SW 1271 (cell line): ENCODE measurements at places on chromosomes 12 and 14.

GRCh38 chr14:50619569-50620141 is 48.5 kb downstream of the SAV1 start:
- no peak for DNase-seq

DNA sequence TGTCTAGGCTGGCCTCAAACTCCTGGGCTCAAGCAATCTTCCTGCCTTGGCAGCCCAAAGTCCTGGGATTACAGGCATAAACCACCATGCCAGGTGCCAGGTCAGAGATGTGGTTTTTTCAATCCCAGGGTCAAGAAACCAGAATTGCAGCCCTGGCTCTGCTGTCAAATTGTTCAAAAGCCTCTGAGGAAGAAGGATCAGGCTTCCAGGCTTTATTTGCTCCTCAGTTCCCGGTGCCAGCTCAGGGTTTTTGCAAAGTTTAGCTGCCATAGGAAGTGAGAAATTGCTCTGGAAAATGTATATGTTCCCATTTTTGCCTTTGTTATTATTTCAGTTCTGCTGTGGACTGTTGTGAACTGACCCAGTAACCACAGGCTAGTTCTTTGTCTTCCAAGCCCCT is 28.7 kb downstream of the WNT5B start:
- DNase-seq: no peak

GRCh38 chr12:126937431-126937830 is 1329.5 kb upstream of the TMEM132C start:
- no peak for DNase-seq

DNA sequence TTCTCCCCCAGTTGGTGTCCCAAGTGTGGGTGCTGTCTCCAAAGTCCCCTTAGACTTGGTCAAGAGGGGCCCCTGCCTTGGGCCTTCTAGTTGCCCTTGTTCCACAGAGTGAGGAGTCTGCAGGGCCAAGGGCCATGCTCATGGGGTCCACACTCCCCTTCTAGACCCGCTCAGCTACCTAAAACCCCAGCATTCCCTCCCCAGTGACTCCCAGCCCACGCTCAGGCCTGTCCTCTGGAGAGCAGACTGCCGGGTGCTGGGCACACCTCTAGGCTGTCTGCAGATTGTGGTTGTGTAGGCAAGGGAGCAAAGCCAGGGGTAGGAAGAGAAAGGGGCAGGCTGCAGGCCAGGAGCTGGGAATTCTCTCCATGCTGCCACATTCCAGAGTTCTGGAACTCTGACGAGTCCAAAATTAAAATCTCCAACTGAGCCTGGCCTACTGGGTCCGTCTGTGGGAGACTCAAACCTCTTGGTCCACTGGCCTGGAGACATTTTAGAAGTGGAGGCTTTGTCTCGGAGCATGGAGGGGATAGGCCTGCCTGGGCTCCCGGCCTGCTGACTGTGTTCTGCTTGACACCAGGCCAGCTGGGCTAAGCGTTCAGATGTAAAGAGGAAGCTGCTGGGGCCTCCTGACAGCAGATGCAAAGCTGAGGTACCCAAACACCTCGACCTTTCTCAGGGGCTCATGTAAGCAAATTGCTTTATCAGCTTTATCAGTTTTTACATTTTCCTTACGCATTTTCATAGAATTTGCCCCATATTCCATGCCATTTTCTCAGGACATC is 13.7 kb upstream of the KRT5 start:
- DNase-seq: no peak

GRCh38 chr14:61034416-61035120 is 53.5 kb downstream of the SLC38A6 start:
- no peak for DNase-seq

- no peak for DNase-seq
These were observed 22.3 kb upstream of the STK38L start for GRCh38 chr12:27221625-27222387.

DNA sequence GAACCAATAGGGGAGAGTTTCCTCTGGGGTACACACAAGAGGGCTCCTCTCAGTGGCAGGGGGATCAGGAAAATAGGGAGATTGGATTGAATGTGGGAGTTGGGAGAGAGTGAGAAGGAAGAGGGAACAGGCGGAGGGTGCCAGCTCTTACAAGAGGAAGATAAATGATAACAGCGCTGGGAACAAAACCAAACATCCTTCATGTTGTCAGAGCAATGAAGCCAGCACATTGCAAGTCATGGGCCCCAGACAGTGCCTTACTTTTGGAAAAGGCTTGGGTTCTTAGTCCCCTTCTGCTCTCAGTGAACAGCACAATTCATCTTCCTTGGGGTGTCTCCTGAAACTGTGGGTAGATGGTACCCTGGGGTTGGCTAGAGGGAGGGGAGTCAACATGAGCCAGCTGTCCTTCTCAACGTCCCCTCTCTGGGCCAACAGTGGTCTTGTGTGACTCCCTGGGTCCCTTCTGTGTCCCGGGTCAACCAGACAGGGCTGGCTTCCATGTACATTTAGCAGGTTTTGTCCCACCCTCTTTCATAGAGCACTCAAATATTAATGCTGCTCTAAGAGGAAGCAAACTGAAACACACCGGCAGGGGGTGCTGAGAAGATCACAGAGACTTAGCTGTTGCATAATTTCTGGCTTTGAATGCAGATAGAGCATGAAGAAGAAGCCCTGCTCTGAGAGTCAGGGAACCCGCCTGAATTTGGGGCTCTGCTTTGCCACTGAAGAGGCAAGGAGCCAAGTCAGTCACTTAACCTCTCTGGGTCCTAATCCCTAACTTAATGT is 138.5 kb downstream of the ESRRB start:
- no peak for DNase-seq

DNA sequence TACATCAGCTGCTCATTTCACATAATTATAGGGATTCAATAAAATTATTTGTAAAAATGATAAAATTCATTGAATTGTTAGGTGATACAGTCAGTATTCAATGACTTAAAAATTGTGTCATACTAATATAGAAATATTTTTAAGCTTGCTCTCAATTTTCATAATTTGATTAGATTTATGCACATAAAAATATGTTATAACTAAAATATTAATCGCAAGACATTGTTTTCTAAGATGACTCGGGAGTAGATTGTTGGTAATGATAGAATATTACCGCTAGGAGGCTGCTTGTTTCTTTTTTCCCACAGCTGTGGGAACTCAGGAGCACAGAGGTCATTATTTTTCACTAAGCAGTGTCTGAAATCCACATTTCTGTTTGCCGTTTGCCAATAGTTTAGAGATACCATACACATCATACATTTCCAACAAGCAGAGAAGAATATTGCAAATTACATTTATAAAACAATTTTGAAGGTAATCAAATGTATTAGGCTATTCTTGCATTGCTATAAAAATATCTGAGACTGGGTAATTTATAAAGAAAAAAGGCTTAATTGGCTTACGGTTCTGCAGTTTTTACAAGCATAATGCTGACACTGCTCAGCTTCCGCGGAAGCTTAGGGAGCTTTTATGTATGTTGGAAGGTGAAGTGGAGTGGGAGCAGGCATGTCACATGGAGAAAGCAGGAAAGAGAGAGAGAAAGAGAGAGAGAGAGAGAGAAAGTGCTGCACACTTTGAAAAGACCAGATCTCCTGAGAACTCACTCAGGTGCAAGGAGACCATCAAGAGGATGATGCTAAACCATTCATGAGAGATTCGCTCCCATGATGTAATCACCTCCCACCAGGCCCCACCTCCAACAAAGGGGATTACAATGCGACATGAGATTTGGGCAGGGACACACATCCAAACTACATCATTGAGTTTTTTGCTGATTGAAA is 9.2 kb downstream of the CD69 start:
- no peak for DNase-seq

- no peak for DNase-seq
These were observed 151.7 kb upstream of the RTL1 start for GRCh38 chr14:101055106-101055662.

DNA sequence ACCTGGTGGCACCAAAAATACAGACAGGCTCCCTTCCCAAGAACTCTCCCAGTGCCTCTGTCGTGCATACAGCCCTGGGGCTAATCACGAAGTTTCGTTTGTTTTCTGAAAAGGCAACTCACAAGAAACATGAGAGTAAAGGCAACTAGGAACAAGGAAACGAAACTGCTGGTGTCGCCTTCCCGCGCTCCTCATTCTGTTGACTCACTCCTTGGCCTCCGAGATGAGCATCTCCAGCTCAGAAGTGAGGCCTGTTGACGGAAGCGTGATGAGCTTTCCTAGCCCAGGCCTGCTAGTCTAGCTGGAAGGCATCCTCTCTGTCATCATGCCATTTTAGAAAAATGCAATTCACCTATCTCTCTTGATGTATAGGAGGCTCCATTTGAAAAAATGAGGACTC is 50.5 kb downstream of the TTC9 start:
- DNase-seq: no peak

DNA sequence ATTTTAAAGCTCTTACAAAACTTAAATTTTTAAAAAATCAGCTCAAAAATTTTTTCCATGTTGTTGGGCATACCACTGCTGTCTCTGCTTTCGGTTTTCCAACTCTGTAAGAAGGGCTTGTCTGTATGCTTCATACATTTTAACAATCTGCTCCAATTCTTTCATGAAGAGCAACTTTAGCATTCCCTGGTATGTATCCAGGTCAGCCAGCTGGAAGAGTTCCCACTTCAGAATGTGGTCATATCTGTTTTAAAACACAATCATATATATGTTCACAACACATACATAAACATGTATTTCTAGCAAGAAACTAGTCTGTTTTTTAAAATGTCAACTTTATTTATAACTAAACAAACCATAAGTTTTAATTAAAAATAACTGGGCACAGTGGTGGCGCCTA is 33.0 kb downstream of the SAV1 start:
- no peak for DNase-seq

DNA sequence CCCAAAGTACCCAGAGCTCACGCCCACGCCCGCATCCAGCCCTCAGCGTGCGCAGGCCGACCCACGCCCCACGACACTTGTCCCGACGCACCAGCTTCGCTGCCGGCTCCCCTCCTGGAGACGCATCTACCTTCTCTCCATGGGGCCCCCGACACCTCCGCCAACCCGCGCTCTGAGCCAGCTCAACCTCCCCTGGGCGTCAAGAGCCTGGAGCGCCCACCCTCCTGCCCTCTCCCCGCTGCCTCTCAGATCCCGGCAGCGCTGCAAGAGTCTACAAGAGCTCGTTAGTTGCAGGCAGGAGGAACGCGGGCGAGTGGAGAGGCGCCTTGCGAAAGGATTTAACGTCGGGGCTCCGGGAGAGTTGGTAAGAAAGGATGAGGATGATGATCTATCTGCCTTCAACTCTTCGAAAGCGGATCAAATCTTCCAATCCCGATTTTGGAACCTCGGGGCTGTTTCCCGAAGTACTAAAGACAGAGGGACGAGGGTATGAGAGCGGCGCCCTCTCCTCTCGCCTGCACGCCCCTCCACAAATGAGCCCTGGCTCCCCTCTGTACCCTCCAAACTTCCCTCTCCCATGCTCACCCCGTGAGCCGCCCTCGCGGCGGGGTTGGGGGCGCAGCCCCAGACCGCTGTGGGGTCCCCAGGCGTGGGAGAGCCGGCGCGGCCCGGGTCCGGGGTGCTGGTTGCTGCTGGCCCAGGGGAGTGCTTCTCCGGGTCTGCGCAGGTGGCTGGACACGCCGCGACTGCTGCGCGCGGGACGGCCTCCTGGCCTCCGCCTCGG is 979 bp downstream of the LTBP2 start:
- no peak for DNase-seq

DNA sequence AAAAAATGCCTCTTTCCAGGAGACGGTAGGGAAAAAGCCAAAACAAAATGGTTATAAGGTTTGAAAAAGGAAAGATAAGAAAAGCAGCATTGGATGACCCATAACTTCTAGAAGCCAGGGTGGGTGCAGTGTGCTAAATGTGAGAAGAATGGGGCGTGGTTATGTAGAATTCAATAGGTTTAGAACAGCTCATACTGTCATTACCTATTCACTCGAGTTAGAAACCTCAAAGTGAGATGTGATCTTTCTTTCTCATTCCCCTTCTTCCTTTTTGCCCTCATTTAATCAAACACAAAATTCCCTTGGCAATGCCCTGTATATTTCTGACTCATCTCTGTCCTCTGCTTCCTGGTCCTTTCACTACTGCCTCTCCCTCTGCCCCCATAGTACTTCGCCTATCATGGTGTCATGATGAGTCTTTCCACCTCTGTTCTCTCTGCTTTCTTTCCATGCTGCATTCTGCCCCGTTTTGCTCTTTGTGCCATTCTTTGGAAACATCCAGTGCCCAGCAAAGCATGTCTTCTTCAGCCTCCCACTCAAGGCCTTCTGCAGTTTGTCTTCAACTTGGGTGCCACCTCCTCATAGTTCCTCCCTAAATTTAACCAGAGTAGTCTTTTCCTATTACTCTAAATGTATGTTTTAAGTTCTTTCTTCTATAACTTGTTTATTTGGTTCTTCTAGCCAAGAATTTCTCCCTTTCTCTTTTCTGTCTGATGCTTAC is 496.3 kb downstream of the NRXN3 start:
- DNase-seq: no peak

DNA sequence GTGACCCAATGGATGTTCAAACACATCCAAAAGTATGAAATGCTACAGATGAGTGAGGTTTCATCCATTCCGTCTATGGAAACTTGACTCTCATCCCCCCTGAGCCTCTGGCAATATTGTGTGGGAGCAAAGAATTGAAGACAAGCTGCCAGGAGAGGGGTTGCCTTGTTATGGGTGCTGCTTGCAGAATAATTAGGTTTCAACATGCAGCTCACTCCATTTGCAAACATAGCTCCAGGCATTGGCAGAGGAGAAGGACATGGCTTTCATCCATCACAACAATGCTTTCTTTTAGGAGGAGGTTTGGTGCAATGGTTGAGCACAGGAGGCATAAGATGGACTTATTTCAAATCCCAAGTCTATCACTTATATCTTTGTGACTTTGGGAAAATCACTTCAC is 220.7 kb upstream of the SRRM4 start:
- no peak for DNase-seq

GRCh38 chr14:23447361-23448350 is 12.2 kb upstream of the MYH7 start:
- DNase-seq: no peak

- no peak for DNase-seq
These were observed 10.4 kb downstream of the MLEC start for GRCh38 chr12:120697344-120697743.

- no peak for DNase-seq
These were observed 103.0 kb downstream of the SAMD4A start for GRCh38 chr14:54669721-54670561.

GRCh38 chr12:96070670-96071279 is 35.4 kb upstream of the LTA4H start:
- DNase-seq: no peak

- DNase-seq: no peak
These were observed 9.6 kb downstream of the CNOT2 start for GRCh38 chr12:70252832-70253231.

DNA sequence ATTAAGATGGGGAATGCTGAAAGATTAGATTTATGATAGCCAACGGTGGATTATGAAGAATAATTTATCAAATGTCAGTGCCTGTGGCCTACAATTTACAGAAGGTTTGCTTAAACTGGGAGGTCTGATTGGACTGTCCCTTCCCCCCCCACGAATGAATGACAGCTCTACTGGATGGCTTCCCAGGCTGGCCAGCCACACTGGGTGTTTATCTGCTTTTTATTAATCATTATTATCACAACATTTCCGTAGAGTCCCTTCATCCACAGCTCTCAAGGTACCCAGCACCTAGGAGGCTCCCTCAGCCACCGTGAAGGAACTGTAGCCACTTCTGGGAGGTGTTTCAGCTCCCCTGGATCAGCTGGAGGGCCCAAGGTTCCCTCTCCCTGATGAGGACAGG is 78.9 kb downstream of the ADCK1 start:
- DNase-seq: no peak

- no peak for DNase-seq
These were observed 59.1 kb upstream of the OTOGL start for GRCh38 chr12:80040075-80040738.

GRCh38 chr14:60565211-60565610 is 56.3 kb downstream of the SIX6 start:
- DNase-seq: no peak
